Activated B cell treated with CpG ODN at 0.5 μM for 24 hours (primary cell): ENCODE measurements at places on chromosomes 2 and 18. TPM values are rescaled to one million over a fixed set of nuclear protein-coding genes. Genes with fewer than 3 reads are reported as not detected.

Gene CRYGD
- not detected in 2 replicates for total RNA-seq

- no peak for DNase-seq
These were observed 34.5 kb upstream of the CCDC88A start for GRCh38 chr2:55454121-55454520.

Gene ICOS
- 0.12 TPM in 1 of 2 replicates, not detected in the other for total RNA-seq

GRCh38 chr2:224449212-224450147, 47.6 kb upstream of the FAM124B start:
- no peak for DNase-seq

DNA sequence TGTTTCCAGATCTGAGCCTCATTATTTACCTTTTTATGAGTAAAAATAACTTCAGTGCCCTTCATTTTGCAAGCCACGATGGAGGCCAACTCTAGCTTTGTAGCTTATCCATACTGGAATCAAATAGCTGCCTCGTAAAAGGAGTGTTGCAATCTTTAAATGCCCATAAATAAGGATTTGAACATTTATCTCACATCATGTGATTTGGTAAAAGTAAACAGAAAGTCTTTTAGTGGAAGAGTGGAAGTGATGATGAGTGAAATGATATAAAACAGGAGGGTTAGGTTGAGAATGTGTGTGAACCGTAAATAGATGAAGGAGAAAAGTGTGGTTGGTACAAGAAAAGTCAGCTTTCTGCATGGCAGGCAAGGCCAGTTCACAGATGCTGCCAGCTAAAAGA, 348.9 kb downstream of the OSR1 start:
- DNase-seq, result no peak

Gene PRSS56
- not detected in 2 replicates for total RNA-seq

DNA sequence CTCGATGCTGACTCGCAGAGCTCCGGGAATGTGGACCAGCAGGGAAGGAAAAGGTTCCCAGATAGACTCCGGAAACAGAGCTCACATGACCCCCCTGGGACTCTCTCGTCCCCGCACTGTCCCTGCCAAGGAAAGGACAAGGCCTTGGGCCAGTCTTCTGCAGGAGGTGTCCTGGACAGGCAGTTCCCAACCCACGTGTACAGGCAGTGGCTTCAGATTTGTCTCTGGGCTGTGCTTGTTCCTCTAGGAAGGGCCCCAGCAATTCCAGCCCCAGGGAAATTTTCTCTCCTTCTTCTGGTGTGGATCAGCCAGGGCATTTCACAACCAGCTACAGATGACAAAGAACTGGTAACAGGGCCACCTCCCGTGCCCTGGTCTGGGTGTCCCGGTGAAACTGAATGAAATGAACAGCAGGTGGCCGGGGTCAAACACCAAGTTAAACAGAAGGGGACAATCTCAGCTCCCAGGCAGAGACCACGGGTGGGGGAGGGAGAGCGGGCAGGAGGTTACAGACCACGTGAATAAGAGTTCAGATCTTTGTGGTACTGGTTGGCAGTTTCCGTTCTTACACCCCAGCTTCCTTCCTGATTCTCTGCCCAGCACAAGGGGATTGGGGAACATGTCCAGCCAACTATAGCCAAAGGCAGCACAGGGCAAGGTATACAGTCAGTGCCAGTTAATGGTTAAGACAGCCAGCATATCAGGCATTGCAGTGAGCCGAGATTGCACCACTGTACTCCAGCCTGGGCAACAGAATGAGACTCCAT, 52.2 kb upstream of the CAB39 start:
- no peak for DNase-seq

- DNase-seq, result no peak
These were observed 468.4 kb downstream of the SUCLG1 start for GRCh38 chr2:83990636-83991035.

Gene ZBTB7C
- total RNA-seq, result not detected in 2 replicates

GRCh38 chr2:16130906-16131400, 190.6 kb downstream of the MYCN start:
- DNase-seq, result no peak

DNA sequence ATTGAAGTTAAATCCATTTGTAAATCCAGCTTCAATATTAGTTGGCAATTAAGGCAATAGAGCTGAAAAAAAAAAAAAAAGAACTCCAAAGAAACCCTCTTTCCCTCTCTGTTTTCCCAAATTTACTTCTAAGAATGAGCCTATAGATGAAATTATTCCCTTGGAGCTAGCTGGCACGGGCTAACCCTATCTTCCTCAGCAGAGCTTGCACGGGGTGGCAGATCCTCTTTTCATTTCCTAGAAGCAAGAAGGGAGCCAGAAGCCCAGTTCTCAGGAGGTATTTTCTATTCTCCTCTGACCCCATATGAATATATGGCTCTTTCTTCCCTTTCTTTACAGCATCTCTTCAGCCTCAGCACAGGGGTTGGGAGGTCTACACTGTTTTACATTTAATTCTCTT, 426.0 kb downstream of the TGIF1 start:
- DNase-seq, result no peak
